ENCODE measurements at places on chromosomes 5 and 9.

DNA sequence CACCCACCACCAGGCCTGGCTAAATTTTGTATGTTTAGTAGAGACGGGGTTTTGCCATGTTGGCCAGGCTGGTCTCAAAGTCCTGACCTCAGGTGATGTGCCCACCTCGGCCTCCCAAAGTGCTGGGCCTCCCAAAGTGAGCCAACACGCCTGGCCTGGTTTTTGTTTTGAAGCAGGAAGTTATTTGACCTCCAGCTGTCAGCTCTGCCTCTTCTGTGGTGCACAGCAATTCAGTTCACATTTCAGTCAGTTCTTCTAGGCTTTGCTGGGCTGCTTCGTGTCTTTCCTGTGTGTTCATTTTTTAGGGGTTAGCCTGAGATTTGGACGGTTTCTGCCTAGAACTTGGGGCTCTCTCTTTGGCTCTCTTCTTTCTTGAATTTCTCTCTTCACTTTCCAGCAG lies 8.9 kb downstream of the LCN1 start:
- no peak for DNase-seq

GRCh38 chr9:22208846-22209585 lies 199.9 kb upstream of the CDKN2B start:
- DNase-seq: peak; percentile 19

DNA sequence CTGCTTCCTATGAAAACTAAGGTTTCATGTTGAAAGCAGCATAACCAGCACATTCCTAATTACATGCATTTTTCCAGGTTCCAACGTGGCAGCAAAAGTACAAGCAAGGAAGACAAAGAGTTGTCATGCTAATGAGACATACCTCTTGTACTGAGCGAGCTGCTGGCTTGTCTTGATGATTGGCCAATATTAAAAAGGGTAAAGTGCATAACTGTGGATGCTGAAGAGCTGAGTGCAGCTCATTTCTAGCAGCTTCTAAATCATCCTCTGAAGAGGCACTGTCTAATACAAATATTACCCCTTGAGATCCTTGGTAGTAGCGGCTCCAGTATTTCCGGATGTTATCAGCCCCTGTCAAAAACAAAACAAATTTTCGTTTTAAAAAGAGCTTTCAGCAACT lies 197.3 kb downstream of the ARL15 start:
- DNase-seq: no peak

DNA sequence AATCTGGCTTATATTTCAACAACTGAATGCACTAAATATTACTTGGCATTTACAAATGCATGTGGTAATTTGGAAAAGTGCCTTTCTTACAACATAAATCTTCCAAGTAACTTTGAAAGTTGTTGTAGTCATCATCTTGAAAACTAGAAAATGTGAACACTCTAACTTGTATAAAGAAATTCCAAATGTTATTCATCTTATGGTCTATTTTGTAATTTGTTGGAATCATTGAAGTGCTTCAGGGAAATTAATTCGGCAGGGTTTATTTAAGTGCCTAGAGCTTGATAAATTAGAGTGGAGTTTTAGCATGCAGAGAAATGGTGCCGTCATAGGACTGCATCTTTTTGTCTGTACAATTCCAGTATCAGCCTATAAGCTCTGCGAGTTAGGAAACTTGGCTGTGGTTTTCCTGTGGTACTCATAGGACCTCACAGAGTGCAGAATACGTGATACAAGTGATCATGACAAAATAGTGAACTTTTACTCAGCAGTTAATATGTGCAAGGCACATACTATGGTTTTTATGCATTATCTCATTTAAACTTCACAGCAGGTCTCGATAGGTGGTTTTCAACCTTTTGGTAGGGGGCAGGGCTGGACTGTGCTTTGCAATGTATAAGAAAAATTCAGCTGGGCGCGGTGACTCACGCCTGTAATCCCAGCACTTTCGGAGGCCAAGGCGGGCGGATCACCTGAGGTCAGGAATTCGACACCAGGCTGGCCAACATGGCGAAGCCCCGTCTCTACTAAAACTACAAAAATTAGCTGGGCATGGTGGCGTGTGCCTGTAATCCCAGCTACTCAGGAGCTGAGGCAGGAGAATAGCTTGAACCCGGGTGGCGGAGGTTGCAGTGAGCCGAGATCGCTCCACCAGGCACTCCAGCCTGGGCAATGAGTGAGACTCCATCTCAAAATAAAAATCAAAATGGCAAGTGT lies 79.6 kb downstream of the RAI14 start:
- DNase-seq: no peak

DNA sequence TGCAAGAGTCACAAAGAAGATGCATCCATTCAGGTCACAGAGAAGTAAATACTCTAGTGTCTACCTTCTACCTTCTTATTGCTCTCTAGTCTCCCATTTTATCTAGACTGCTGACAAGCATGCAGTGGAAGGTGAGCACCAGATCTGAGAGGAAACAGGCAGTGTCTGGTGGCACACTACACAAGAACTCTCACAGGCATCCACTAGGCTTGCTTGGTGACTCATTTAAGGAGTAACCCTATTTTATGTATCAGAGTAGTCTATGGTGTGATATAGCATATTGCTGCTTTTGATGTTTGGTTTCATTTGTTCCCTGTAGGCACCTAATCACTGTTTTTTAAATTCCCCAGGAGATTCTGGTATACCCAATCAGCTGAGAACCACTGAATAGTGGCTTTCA lies 1.6 kb upstream of the THBS4 start:
- no peak for DNase-seq

DNA sequence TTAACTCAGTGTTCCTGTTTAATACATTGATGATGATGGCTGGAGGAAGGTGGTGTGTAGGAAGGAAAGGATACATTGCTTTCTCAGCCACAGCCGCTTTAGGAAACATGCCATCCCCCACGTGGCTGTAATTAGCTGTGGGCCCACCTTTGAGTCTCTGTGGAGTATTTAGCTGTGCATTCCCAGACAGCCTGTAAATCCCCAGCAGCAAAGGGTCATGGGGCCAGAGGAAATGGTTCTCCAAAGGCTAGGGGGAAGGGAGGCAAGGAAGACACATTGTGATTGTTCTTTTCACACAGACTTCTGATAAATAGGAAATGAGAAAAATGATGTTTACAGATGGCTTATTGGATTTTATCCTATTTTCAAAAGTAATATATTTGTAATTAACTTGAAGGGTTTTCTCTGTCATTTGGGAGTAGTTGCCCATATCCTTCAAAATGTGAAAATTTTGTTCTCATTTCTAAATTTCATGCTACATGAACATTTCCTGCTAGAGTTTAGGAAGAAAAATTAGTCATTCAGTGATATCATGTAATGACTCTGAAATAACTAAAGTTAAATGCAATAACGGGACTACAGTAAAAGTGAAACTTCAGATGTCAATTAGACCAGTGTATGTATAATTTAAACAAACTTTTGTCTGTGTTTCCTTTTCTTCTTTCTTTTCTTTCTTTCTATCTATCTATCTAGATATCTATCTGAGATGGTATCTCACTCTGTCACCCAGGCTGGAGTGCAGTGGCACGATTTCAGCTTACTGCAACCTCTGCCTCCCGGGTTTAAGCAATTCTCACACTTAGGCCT lies 24.3 kb upstream of the F2R start:
- DNase-seq: no peak

DNA sequence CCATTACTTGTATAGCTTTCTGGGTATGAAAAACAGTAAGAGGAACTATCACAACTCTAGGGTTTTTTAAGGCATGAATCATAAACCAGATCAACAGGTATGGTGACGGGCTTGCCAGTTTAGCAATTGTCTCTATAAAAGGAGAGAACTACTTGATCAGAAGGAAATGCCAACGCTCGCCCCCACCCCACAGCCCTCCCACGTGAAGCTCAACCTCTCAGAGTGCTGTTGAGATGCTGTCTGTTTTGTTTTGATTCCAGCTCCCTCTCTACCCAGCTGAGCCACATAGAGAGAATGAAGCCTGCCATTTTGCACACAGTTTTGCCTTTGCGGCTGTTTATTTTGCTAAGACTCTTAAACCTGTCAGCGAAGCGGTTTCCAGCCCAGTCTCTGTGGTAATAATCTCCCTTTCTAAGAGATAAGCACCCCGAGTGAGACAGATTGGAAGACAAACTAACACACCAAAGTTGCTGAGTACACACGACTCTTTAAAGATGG lies 257.9 kb upstream of the ANKRD55 start:
- peak; percentile 52 for DNase-seq

GRCh38 chr5:56791396-56791795 lies 24.0 kb upstream of the MAP3K1 start:
- DNase-seq: no peak

DNA sequence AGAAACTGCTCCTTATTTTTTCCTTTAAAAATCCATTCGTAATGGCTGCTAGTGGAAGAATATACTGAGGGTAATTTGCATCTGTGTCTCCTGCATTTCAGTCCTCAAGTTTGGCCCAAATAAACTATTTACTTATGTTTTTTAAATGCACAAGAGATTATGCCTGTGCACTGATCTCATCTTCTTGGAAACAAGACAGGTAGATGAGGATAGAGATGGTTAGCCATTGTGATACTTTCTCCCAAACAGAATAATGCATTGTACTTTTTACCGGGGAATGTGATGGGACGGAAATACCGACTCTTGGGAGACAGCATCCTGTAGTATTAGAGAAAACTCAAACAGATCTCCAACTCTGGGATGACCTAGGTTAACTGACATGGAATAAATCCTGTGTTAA lies 72.5 kb upstream of the DAB2 start:
- DNase-seq: no peak

DNA sequence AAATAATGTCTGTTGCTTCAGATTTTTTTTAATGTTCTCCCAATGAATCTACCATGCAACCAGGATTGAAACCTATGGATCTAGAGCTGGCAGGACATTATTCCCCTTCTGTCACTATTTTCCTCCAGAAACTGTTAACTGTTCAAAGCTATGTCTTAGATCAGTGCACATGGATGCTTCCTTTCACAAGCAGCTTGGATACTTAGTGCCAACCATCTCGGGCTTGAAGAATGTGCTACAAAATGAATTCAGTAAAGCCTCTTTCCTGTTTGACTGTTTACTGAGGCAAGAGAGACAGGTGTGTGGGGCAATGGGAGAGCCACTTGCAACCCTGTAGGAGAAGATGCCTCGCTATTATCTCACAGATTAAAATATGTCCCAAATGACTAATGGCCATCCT lies 774.8 kb downstream of the KCTD16 start:
- no peak for DNase-seq
